Psoas muscle (tissue), 8 donors: ENCODE measurements at places on chromosomes 1 and 21.

DNA sequence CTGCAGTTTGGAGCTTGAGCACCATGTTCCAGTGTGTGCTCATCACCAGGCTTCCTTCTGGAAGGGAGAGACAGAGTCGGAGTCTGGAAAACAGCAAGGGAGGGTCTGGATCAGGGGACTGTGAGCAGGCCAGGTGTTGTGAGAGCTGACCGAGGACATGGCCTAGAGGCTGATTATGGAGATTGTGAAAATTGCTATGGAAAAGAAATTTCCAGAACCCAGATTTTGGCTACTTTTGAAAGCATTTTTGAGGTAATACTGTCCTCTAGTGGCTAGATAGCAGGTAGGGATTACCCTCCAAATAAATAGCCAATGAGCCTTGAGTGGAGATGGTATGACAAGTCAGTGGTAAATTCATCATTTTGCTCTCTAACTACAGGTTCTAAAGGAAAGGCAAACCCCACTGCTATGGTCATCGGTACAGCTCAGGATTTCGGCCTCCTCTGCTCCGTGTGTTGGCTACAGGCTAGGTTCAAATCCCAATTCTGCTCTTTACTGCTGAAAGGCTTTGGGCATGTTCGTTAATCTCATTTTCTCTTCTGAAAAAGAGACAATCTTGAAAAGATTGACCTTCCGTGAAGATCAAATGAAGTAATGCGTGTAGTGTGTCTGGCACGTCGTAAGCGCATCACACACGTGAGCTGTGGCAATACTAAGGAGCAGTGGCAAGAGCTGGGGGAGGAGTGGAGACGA, 1.0 kb upstream of the HAO2 start:
- H3K4me3 ChIP-seq, result no peak overlapping the region
- no peaks in the 10 kb centered on the region for H3K36me3 ChIP-seq
- DNase-seq, result no peak
- no peaks in the 10 kb centered on the region for H3K27me3 ChIP-seq

DNA sequence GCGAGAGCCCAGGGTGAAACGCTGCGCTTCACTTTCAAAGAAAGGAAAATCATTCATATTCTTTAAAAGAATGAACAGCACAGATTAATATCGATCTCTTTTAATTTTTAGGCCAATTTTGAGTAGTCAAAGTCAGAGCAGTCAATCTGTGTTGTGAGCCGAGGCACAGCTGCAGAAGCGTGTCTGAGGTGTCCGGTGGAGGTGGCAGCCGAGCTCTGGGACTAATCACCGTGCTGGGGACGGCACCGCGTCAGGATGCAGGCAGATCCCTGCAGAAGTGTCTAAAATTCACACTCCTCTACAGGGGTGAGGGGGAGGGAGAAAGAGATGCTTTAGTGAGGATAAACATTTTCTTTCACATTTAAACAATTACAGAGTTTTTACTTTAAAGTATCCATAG, 4.1 kb downstream of the TFF1 start:
- H3K4me3 ChIP-seq, result no peak overlapping the region
- H3K36me3 ChIP-seq, result no peaks in the 10 kb centered on the region
- no peaks in the 10 kb centered on the region for H3K4me1 ChIP-seq

DNA sequence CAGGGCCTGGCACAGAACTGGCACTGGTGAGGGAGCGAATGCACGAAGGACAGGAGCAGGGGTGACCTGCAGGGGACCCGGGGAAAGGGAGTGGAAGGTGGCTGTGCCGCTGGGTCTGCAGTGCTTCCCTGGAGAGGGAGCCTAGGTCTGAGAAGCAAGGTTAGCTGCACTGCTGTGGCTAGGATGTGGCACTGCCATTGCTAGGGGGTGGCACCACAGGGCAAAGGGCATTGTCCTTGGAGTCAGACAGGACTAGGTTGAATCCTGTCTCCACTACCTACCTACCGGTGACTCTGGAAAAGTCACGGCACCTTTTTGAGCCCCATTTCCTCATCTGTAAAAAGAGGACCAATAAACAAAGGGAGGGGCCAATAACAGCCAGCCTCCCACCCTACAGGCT, 28.3 kb downstream of the SLC1A7 start:
- H3K36me3 ChIP-seq, result no peaks in the 10 kb centered on the region
- H3K27ac ChIP-seq, result no peak overlapping the region
- H3K4me1 ChIP-seq, result peaks cover 7% of the 10 kb centered on the region
- no peak for DNase-seq
- no peaks in the 10 kb centered on the region for H3K27me3 ChIP-seq
- no peak overlapping the region for H3K4me3 ChIP-seq

GRCh38 chr1:40892354-40892753, 30.2 kb upstream of the CITED4 start:
- H3K4me1 ChIP-seq, result no peaks in the 10 kb centered on the region
- no peaks in the 10 kb centered on the region for H3K27me3 ChIP-seq
- no peaks in the 10 kb centered on the region for H3K36me3 ChIP-seq
- DNase-seq, result no peak

DNA sequence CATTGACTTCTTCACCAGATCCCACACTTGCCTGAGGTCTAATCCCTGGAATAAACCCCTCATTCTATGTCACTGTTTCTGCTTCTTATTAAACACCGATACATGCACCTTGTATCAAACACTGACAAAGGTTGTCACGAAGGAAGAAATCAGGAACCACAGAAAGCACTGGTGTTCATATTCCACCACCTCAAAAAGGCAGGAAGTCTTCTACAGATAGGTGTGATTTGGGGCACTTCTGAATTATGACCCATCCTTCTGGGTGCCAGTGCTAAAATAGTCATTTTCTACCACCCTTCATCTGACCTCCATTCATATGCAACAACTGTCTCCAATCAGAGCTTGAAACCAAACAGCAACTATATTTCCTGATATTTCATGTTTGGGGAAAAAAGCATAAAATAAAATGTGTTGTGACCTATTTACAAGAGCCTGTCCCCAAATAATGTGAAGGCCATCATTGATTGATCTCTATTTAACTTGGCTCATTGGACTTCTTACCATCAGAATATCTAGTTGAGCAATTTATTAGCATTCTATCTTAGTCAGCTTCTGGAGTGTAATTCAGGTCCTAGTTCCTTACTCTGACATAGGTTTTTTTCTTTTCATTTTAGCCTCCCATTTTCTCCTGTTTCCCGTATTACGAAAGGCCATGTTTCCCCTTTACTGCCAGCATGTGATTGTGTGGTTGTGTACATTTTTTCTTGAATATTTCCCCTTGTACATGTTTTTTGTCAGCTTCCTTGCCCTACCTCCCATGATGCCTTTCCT, 43.1 kb downstream of the DUSP10 start:
- H3K4me1 ChIP-seq, result peaks cover 5% of the 10 kb centered on the region
- no peak overlapping the region for H3K4me3 ChIP-seq
- no peak for DNase-seq

DNA sequence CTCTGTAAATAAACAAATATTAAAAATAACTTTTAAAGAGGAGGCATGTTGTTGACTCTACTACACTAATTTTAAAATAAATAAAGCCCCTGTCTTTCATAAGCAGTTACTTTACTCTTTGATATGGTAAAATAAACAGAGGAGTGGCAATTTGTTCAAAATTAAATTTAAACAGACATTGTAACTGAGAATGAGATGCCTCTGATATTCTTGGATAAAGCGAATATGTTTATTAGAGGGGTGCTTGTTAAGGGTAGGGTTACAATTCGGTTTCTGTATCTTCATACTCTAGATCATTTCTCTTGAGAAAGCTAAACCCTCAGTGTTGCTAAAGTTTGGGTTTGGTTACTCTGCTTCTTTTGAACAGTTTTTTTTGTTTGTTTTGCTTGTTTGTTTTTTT, 19.6 kb downstream of the LPAR3 start:
- no peaks in the 10 kb centered on the region for H3K4me1 ChIP-seq
- no peak overlapping the region for H3K27ac ChIP-seq
- no peak for DNase-seq
- H3K27me3 ChIP-seq, result peaks cover 2% of the 10 kb centered on the region
- no peak overlapping the region for H3K4me3 ChIP-seq

GRCh38 chr1:230682882-230683610, 30.9 kb downstream of the AGT start:
- no peak overlapping the region for H3K4me3 ChIP-seq
- peaks cover 13% of the 10 kb centered on the region for H3K36me3 ChIP-seq
- DNase-seq, result no peak
- H3K4me1 ChIP-seq, result peaks cover 17% of the 10 kb centered on the region

GRCh38 chr1:23473037-23473800, 10.8 kb downstream of the ASAP3 start:
- no peaks in the 10 kb centered on the region for H3K36me3 ChIP-seq
- no peak for DNase-seq
- H3K4me3 ChIP-seq, result no peak overlapping the region
- peaks cover 50% of the 10 kb centered on the region for H3K4me1 ChIP-seq

DNA sequence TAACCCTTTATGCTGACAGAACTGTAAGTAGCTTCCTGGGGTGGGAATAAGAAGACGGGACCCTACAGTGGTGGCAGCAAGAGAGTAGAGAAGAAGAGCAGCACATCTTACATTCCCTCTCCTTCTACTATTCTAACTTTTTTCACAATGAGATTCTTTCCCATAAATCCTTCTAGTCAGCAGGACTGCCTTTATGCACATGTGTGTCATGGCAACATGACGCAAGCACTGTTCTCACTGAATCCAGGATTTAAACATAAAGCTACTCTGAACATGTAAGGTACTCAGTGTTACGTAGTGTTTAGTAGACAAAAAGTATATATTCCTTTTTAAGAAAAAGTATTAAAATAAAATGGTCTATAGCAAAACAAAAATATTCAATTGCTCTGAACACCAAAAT, 309.7 kb upstream of the LYPLAL1 start:
- no peak for DNase-seq
- H3K27ac ChIP-seq, result no peak overlapping the region
- H3K4me3 ChIP-seq, result no peak overlapping the region
- no peaks in the 10 kb centered on the region for H3K27me3 ChIP-seq
- H3K36me3 ChIP-seq, result no peaks in the 10 kb centered on the region

DNA sequence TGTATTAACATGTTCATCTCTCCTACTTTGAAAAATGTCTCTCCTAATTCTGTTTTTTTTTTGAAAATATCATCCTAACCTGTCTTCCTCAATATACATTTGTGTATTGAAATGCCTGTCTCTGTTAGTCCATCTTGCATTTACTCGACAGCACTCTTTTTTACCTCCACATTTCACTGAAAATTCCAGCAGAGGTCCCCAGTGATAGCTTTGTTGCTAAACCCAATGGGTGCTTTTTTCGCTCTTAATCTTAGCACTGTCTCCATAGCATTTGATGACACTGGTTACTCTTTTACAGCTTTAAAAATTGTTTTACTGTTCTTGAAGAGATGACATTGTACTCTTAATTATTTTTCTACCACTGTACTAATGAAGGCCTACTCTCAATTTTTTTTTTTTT, 10.8 kb downstream of the OSBPL9 start:
- H3K27me3 ChIP-seq, result no peaks in the 10 kb centered on the region
- peak overlapping the region; percentile 97 for H3K27ac ChIP-seq
- peaks cover 82% of the 10 kb centered on the region for H3K4me1 ChIP-seq
- no peak for DNase-seq
- no peaks in the 10 kb centered on the region for H3K36me3 ChIP-seq
- no peak overlapping the region for H3K4me3 ChIP-seq

- no peaks in the 10 kb centered on the region for H3K36me3 ChIP-seq
- no peaks in the 10 kb centered on the region for H3K4me1 ChIP-seq
- no peaks in the 10 kb centered on the region for H3K27me3 ChIP-seq
- no peak overlapping the region for H3K4me3 ChIP-seq
- DNase-seq, result no peak
Observed at GRCh38 chr1:167911413-167911812, 2.5 kb downstream of the ADCY10 start.

DNA sequence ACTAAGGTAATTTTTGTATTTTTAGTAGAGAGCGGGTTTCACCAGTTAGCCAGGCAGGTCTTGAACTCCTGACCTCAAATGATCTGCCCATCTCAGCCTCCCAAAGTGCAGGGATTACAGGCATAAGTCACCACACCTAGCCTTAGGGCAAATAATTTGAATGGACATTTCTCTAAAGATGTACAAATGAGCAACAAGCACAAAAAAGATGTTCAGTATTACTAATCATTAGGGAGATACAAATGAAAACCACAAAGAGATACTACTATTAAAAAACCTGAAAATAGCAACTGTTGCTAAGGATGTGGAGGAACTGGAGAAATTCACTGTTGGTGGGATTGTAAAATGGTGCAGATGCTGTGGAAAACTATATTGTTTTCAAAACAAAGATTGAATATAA, 79.1 kb downstream of the GABPA start:
- no peaks in the 10 kb centered on the region for H3K27me3 ChIP-seq
- H3K4me1 ChIP-seq, result no peaks in the 10 kb centered on the region
- DNase-seq, result no peak
- H3K36me3 ChIP-seq, result no peaks in the 10 kb centered on the region
- no peak overlapping the region for H3K4me3 ChIP-seq

DNA sequence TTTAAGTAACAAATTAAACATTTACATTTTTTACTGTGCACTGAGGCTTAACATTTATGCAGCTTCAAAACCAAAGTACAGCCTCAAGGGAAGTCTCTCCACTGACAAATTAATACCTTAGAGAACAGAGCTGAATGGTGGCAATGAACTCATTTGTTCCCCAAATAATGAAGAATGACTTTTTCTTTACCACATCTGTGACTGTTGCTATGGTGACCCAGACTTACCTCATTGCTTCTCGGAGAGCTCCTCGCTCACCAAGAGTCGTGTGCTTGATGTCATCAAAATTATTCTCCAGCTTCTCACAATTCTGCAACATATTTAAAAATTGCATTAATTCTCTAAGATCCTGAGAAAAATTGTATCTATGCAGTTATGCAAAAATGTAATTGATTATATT, 92.9 kb downstream of the DPYD start:
- no peak overlapping the region for H3K4me3 ChIP-seq
- H3K36me3 ChIP-seq, result no peaks in the 10 kb centered on the region
- no peaks in the 10 kb centered on the region for H3K4me1 ChIP-seq

DNA sequence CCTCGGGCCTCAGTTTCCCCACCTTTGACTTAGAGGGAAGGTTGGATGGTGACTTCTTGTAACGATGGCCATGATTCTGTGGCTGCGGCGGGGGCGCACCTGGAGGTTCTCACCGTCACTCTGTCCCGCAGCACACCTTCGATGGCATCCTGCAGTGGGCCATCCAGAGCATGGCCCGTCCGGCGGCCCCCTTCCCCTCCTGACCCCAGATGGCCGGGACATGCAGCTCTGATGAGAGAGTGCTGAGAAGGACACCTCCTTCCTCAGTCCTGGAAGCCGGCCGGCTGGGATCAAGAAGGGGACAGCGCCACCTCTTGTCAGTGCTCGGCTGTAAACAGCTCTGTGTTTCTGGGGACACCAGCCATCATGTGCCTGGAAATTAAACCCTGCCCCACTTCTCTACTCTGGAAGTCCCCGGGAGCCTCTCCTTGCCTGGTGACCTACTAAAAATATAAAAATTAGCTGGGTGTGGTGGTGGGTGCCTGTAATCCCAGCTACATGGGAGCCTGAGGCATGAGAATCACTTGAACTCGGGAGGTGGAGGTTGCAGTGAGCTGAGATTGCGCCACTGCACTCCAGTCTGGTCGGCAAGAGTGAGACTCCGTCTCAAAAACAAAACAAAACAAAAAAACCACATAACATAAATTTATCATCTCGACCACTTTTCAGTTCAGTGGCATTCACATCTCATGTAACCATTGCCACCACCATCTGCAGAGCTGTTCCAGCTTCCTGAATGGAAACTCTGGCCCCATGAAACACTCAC, 2.1 kb upstream of the PFKL start:
- peak; percentile 89 for DNase-seq
- H3K27ac ChIP-seq, result no peak overlapping the region
- no peak overlapping the region for H3K4me3 ChIP-seq
- H3K27me3 ChIP-seq, result no peaks in the 10 kb centered on the region
- H3K36me3 ChIP-seq, result no peaks in the 10 kb centered on the region
- H3K4me1 ChIP-seq, result peaks cover 32% of the 10 kb centered on the region
